ENCODE measurements at places on chromosomes 3 and 15. TPM values are rescaled to one million over a fixed set of nuclear protein-coding genes. Genes with fewer than 3 reads are reported as not detected.

CEMIP gene
- total RNA-seq = not detected

HTD2 gene
- total RNA-seq = 7.6 TPM

SCN5A gene
- 0.08 TPM for total RNA-seq

ARNT2 gene
- not detected for total RNA-seq

SERPINI2 gene
- not detected for total RNA-seq

GABRA5 gene
- not detected for total RNA-seq

CCDC33 gene
- total RNA-seq = not detected

MINAR1 gene
- 0.71 TPM for total RNA-seq

LYZL4 gene
- total RNA-seq = not detected

TYRO3 gene
- total RNA-seq = 0.71 TPM

ZBTB20 gene
- 8.1 TPM for total RNA-seq

PTH1R gene
- total RNA-seq = not detected

All from activated CD8-positive, alpha-beta T cell treated with anti-CD3 and anti-CD28 coated beads, Interleukin-2, amount 10 ng/mL, durations not matched to agents 7 days and 5 days (primary cell).